ENCODE measurements at places on chromosomes 2 and 18. TPM values are rescaled to one million over a fixed set of nuclear protein-coding genes. Genes with fewer than 3 reads are reported as not detected.

The MAP3K19 gene
- total RNA-seq, result not detected

DNA sequence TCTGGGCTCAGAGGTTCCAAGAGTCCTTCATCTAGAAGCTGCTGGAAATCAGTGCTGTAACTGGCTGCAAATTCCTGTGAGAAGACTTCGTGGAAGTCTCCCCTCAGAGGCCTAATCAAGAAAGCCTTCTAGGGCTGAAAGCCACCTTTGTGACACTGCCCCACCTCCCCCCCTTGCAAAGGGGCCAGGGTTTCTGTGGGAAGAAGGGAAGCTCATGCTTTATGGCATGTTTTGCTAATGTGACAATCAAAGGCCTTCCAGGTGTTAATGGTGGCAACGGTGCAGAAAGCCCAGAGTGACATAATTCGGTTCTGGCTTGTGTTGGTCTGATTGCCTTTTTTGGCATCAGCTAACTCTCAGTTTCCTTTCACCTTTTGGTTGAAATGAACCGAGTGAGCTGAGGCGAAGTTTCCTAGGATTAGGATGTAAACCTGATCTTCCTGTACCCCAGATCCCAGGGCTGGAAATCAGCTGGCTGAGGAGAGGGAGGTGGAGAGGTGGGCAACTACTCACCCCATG lies 126.9 kb upstream of the TRIB2 start:
- DNase-seq, result no peak

The EGR4 gene
- total RNA-seq, result not detected

DNA sequence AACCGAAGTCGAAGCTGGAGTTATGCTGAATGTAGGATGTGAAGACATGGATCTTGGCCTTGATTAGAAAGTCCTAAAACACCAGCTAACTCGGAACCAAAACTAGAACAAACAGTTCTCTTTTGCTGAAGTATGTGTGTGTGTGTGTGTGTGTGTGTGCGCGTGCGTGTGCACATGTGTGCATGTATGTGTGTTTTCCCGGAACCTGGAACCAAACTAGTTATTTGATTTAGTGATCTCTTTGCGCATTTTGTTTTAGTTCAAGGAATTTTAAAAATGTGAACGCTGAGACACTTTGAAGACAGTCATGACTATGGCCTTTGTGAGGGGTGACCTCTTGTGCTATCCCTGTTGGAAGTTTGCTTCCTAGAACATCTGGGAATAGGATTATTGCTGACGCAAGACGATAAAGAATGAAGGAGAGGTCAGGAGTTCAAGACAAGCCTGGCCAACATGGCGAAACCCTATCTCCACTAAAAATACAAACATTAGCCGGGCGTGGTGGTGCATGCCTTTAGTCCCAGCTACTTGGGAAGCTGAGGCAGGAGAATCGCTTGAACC lies 23.8 kb downstream of the FHL2 start:
- DNase-seq, result no peak

GRCh38 chr18:69885841-69886531 lies 61.7 kb downstream of the CD226 start:
- no peak for DNase-seq

DNA sequence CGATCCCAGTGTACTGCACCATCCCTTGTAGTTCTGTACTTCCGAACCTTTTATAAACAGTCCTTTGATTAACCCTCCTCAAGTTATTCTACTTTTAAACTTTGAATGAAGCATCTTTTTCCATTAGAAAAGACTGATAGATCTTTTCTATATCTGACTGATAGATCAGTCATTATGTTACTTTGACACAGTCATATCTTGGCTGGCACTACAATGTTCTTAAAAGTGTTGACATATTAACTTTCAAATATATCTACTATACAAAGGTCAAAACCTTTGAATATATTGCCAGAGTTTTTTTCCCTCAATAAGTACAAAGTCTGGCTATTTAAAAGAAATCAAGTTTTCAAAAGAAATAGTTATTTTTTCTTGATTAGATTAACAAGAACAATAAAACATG lies 35.4 kb upstream of the NABP1 start:
- no peak for DNase-seq

The TEX44 gene
- not detected for total RNA-seq

- DNase-seq, result no peak
Observed at GRCh38 chr2:46534589-46534988, 55.2 kb downstream of the TMEM247 start.

The SCN1A gene
- total RNA-seq, result 0.52 TPM

The IL36A gene
- not detected for total RNA-seq

DNA sequence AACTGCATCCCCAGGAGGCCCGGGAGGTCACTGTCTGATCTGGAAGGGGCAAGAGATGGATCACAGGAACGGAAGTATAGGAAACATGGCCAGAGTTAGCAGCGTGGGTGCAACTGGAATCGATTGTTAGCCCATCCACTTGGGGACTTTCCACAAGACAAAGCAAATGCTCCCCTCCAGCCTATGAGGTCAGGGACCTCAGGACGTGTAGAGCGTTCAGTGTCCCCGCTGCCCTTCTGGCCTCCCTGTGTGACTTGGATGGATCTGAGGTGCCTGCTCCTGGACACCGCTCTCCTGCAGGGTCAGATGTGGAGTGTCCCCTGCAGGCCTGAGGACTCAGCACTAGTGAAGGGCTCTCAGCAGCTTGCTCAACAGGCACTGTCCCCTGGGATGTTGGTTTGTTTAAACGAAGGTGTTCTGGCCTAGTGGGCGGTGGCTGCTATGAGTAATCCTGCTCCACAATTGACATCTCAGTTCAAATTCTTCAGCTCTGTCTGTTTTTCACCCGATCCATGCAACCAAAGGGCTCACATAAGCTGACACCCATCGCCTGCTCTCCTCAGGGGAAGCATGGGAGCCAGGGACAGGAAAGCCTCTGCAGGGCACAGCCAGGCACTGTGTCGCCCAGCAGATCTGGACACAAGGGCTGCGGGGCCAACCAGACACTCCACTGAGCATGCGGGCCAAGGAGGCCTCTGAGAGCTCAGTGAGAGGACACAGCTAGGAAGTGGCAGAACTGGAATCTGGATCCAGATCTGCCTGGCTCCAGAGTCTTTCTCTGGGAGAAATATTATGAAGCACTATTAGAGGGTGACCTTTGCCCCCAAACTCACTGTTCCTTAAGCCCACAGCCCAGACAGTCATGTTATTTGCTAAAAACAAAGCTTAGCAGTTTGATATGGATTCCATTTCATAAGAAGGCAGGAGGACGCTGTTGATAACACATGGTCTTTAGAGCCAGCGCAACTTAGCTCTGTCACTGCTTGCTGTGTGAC lies 78.5 kb downstream of the RHOB start:
- DNase-seq, result peak; percentile 34

All from heart right ventricle (tissue), 16 donors.